ENCODE measurements at places on chromosomes 16 and 17. TPM values are rescaled to one million over a fixed set of nuclear protein-coding genes. Genes with fewer than 3 reads are reported as not detected.

- H3K4me3 ChIP-seq: no peak overlapping the region
- no peak overlapping the region for H3K27ac ChIP-seq
- no peaks in the 10 kb centered on the region for H3K36me3 ChIP-seq
- no peak for DNase-seq
Measured at GRCh38 chr16:24471561-24472350, 67.6 kb upstream of the RBBP6 start.

DNA sequence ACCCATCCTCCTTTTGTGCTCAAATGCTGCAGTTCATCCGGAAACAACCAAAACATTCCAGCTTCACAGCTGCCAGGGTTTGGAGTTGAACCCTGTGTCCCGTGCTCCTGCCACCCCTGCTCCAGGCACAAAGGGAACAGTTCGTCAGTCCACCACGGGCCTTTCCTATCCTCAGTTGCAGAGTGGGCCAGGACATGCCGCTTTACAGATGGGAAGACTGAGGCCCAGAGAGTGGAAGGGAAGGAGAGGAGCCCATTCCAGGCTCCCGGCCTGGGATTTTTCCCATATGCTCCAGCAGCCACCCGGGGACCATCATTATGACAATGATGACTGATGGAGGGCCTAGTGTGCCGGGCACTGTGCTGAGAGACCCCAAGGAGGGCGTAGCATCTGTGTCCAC lies 27.6 kb downstream of the RAI1 start:
- no peaks in the 10 kb centered on the region for H3K27me3 ChIP-seq
- no peak for DNase-seq
- peaks cover 39% of the 10 kb centered on the region for H3K4me1 ChIP-seq

DNA sequence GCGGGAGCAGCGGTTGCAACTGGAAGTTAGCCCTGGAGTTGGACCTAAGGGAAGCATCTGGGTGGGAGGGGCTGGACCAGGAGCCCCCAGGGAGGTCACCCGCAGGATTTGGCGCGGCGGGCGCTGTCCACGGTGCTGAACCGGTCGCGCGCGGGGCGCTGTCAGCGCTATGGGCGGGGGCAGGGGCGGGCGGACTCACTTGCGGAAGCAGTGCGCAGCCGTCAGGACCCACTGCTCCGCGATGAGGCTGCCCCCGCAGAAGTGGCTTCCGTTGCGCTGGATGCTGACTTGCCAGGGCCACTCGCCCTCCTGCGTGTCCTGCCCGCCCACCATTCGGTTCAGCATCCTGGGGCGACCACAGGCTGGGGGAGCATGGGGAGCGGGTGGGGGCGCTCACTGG lies 4.5 kb downstream of the PRSS27 start:
- H3K36me3 ChIP-seq: no peaks in the 10 kb centered on the region
- H3K4me3 ChIP-seq: no peak overlapping the region
- peak; percentile 19 for DNase-seq
- no peaks in the 10 kb centered on the region for H3K27me3 ChIP-seq

DNA sequence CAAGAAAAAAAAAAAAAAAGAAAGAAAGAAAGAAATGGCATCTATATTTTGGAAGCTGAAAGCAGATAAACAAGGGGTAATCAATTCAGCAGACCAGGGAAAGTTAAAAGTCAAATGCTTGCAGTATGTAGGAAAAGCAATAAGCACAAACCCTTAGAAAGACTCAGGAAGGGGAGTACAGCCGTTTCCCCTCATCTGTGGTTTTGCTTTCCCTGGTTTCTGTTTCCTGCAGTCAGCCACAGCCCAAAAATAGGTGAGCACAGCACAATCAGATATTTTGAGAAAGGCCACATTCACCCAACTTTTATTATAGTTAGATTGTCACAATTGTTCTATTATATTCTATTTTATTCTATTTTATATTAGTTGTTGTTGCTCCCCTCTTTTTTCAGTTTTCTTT lies 14.4 kb upstream of the ALOX12 start:
- no peak overlapping the region for H3K4me3 ChIP-seq
- DNase-seq: no peak
- no peaks in the 10 kb centered on the region for H3K36me3 ChIP-seq
- H3K4me1 ChIP-seq: no peaks in the 10 kb centered on the region
- H3K27ac ChIP-seq: no peak overlapping the region

GRCh38 chr16:19522760-19523159 lies 862 bp upstream of the GDE1 start:
- H3K4me3 ChIP-seq: no peak overlapping the region
- no peak for DNase-seq
- H3K4me1 ChIP-seq: peaks cover 6% of the 10 kb centered on the region
- H3K27me3 ChIP-seq: no peaks in the 10 kb centered on the region

The RNU2-1 gene
- total RNA-seq: 4,186 TPM

DNA sequence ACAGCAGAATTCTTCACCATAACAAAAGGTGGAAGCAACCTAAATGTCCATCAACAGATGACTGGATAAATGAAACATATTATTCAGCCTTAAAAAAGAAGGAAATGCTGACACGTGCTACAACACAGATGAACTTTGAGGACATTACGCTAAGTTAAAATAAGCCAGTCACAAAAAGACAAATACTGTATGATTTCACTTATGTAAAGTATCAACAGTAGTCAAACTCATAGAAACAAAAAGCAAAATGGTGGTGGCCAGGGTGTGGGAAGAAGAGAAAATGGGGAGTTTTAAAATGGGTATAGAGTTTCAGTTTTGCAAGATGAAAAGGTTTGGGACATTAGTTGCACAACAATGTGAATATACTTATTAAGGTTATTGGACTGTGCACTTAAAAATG lies 49.8 kb upstream of the MTMR4 start:
- DNase-seq: no peak
- H3K27me3 ChIP-seq: peaks cover 2% of the 10 kb centered on the region
- H3K36me3 ChIP-seq: no peaks in the 10 kb centered on the region

The CACNA1G gene
- total RNA-seq: 0.27 TPM

GRCh38 chr16:88380619-88381018 lies 2.1 kb upstream of the ZNF469 start:
- no peak for DNase-seq
- no peak overlapping the region for H3K4me3 ChIP-seq
- H3K36me3 ChIP-seq: no peaks in the 10 kb centered on the region
- H3K27me3 ChIP-seq: no peaks in the 10 kb centered on the region
- peaks cover 27% of the 10 kb centered on the region for H3K4me1 ChIP-seq

The TNFRSF13B gene
- total RNA-seq: not detected

- H3K4me3 ChIP-seq: no peak overlapping the region
- H3K36me3 ChIP-seq: no peaks in the 10 kb centered on the region
- no peak overlapping the region for H3K27ac ChIP-seq
- peaks cover 3% of the 10 kb centered on the region for H3K4me1 ChIP-seq
- H3K27me3 ChIP-seq: no peaks in the 10 kb centered on the region
- no peak for DNase-seq
Measured at GRCh38 chr16:23948949-23949411, 113.2 kb downstream of the PRKCB start.

The WFIKKN1 gene
- total RNA-seq: 0.89 TPM

The OR1A1 gene
- not detected for total RNA-seq

DNA sequence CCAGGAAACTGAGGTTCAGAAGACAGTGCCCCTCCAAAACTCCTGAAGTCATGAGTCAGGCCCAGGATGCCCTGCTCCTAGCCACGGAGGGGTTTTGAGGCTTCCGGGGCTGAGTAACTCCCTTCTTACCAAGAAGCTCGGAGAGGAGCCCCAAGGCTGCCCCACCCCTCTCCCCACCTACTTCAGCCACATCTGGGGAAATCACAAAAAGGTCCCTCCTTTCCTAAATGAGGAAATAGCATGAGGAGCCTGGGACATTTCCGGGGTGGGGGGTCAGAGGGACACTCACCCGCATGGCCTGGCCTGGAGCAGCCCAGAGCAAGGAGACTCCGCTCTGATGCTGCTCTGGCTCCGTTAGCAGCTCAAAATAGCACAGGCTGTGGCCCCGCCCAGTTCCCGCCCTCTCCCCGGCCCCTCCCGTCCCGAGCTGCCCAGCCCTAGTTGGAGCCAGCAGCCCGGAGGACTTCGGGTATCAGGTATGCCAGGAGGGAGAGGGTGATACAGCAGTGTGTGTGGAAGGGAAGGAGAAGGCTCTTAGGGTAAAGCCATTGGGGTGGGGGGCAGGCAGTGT lies 40.1 kb downstream of the MYO18A start:
- peaks cover 35% of the 10 kb centered on the region for H3K4me1 ChIP-seq
- no peak for DNase-seq
- H3K27me3 ChIP-seq: no peaks in the 10 kb centered on the region
- H3K36me3 ChIP-seq: no peaks in the 10 kb centered on the region
- H3K4me3 ChIP-seq: peak overlapping the region; percentile 11

The MT1M gene
- not detected for total RNA-seq

- H3K4me3 ChIP-seq: no peak overlapping the region
- DNase-seq: peak; percentile 8
- H3K36me3 ChIP-seq: no peaks in the 10 kb centered on the region
- H3K27me3 ChIP-seq: peaks cover 4% of the 10 kb centered on the region
Measured at GRCh38 chr17:33049781-33050414, 58.3 kb downstream of the SPACA3 start.

The CCL23 gene
- not detected for total RNA-seq

GRCh38 chr16:87657621-87658192 lies 55.4 kb downstream of the JPH3 start:
- DNase-seq: no peak
- no peaks in the 10 kb centered on the region for H3K36me3 ChIP-seq
- H3K4me3 ChIP-seq: no peak overlapping the region
- H3K4me1 ChIP-seq: no peaks in the 10 kb centered on the region

DNA sequence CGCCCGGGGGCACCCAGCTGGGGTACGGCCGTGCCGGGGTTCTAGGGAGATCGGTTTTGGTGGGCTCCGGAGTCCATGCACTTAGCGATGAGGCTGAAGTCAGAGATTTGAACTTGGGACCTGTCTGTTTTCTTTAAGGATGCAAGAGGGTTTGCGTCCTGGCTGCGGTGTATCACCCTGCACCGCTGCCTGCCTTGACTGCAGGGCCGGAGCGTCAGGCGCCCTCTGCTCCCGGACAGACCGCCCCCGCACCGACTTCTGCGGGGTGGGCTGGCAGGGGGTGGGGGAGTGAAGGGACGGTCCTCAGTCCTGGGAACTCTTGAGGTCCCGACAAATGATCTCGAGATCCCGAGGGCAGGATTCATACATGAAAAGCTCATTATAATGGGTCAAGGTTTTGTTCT lies 701 bp downstream of the PDP2 start:
- H3K36me3 ChIP-seq: peaks cover 14% of the 10 kb centered on the region
- H3K4me3 ChIP-seq: peak overlapping the region; percentile 80
- H3K27me3 ChIP-seq: no peaks in the 10 kb centered on the region
- H3K4me1 ChIP-seq: peaks cover 9% of the 10 kb centered on the region
- H3K27ac ChIP-seq: peak overlapping the region; percentile 43

The GP2 gene
- total RNA-seq: not detected

The ABI3 gene
- total RNA-seq: 0.31 TPM

DNA sequence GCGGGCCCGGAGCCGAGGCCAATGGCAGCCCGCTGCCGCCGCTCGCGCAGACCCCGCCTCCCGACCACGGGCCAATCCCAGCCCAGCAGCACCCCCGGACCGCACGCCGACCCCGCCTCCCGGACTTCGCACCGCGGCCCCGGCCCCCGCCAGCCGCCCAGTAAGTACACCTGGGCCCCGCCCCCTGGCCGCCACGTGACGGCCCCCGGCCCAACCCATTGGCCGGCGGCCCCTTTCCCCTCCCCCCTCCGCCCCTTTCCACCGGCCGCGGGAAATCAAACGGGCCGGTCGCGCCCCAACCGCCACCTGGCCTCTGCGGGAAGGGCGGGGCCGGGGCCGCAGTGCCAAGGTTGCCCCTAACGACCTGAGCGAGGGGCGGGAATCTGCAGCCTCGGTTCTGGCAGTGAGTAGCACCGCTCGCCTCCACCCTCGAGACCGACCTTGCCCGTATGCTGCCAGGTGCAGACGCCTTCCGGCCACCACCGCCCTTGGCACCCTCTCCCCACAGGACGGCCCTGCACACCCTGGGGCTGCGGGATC lies at the start of gene YBX2:
TSS of gene YBX2 (minus strand) at position 26 of the 540 bp plus-strand sequence. CDS start 139 bp downstream, outside the sequence.
- H3K36me3 ChIP-seq: no peaks in the 10 kb centered on the region
- no peak within 1 kb of the TSS for H3K27ac ChIP-seq
- H3K4me3 ChIP-seq: no peak within 1 kb of the TSS
- peaks cover 39% of the 10 kb centered on the region for H3K27me3 ChIP-seq
- H3K4me1 ChIP-seq: peaks cover 8% of the 10 kb centered on the region
- no peak for DNase-seq

The NUPR1 gene
- 3.8 TPM for total RNA-seq

The WNK4 gene
- total RNA-seq: 22.8 TPM

The MYH1 gene
- total RNA-seq: not detected

The HSBP1 gene
- total RNA-seq: 179 TPM

DNA sequence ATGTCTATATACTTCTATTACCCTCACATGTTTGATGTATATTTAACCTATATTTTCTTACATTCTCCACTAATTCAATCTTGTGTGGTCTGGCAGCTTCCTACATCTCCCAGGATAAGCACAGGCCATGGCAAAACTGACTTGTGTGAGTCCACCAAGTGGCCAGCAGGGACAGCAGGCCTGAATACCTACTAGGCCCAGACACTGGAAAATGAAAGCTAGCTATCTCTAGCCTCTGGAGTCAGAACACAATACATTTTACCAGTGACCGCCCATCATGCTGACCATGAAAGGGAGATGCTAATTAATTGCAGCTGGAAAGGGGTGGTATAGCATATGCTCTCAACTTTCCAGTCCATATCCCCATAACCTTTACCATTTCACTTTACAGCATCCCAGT lies 132.3 kb downstream of the PCTP start:
- no peaks in the 10 kb centered on the region for H3K27me3 ChIP-seq
- DNase-seq: no peak
- H3K36me3 ChIP-seq: no peaks in the 10 kb centered on the region
- H3K4me1 ChIP-seq: no peaks in the 10 kb centered on the region
- no peak overlapping the region for H3K27ac ChIP-seq

DNA sequence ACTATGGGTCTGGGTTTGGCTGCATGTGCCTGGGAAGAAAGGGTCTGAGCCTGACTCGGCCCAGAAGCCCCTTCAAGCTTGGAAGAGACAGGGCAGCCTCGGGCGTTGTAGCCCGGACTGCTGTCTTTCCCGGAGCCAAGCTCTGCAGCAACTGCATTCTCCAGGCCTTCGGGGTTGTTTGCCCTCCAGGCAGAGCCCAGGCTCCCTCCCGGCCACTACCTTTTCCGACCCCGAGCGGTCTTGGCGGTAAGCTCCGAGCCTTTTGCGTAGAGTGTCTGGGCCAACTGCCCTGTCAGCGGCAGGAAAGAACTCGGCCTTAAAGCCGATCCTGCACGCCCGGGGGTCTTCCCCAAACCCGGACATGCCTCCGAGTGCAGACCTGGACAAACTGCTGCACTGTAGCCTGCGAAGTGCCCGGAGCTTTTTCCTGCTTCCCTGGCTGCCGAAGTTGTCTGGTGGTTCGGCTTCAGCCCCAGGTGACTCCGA lies 1.3 kb downstream of the LHX1 start:
- no peak overlapping the region for H3K27ac ChIP-seq
- no peaks in the 10 kb centered on the region for H3K36me3 ChIP-seq
- H3K4me1 ChIP-seq: peaks cover 26% of the 10 kb centered on the region
- H3K27me3 ChIP-seq: peaks cover 97% of the 10 kb centered on the region

Measured in astrocyte (in vitro differentiated cells and primary cell).